ENCODE measurements at places on chromosomes 1 and 21. TPM values are rescaled to one million over a fixed set of nuclear protein-coding genes. Genes with fewer than 3 reads are reported as not detected.
A peak's percentile ranks its signal among the peaks of the same experiment; 100 is the strongest.

GRCh38 chr1:222275001-222275728 is 272.7 kb downstream of the HHIPL2 start:
- DNase-seq: no peak

GRCh38 chr1:204692325-204692840 is 6.8 kb upstream of the LRRN2 start:
- DNase-seq: no peak

DNA sequence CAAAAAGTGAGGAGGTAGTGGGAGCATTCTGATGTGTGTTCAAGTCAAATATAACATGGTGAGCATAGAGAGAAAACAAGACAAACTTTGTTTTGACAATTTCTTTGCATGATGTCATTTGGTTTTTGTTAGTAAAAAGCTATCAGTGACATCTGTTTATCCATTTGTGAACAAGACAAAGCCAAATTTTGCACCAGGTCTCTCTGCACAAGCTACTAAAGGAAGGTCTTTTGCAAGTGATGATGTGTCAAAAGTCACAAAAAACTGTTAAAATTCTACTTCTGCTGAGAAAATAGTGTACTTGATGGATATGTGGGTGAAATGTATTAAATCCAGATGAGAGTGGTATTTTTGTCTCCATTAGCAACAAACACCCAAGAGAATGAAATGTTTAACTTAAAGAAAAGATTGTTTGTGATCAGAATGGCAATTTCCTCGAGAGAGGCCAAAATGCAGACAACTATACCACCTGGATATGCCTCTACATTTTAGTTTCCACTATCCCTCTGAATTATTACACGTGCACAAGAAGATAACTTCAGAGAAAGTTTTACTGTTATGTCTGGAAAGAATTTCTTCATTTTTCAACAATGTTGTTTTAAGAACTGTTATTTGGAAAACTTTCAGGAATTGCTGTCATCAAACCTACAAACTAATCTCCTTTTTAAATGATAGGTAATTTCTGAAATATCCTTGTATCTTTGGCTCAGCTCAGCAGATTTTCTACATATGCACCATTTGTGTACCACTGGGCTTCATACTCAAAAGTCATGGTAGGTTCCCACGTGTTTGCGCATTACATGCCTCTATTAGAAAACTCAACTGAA is 807.4 kb upstream of the ADGRL2 start:
- no peak for DNase-seq

- DNase-seq: no peak
These were observed 3.8 kb upstream of the TINAGL1 start for GRCh38 chr1:31572323-31573104.

- no peak for DNase-seq
These were observed 1646.5 kb downstream of the MRPL39 start for GRCh38 chr21:23960769-23961168.

GRCh38 chr1:247456914-247457639 is 827 bp downstream of the OR2B11 start:
- DNase-seq: peak; percentile 48

- no peak for DNase-seq
These were observed 867 bp downstream of the PTPRC start for GRCh38 chr1:198639671-198640143.

GRCh38 chr1:18190598-18190997 is 83.0 kb downstream of the IGSF21 start:
- no peak for DNase-seq

GRCh38 chr1:6359216-6360116 is 34.1 kb downstream of the ACOT7 start:
- peak; percentile 85 for DNase-seq

DNA sequence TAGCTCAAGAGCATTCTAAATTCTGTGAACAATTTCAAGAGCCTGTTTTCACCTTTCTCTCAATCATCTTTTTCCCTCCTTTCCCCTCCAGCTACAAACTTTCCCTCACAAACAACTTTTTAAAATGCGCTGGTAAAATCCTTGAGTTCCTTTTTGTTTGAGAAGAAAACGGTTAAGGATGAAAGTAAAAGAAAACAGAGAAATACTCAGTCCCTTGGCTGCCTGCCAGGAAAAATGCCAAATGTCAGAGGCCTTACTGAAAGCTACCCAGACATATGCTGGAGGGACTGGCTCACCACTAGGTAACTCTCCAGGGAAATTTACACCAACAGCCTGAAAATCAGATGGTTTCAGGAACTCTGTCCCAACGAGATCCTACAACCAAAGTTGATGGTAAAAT is 11.0 kb upstream of the SERBP1 start:
- peak; percentile 67 for DNase-seq

GRCh38 chr21:39020751-39021477 is 162.3 kb downstream of the PSMG1 start:
- DNase-seq: peak; percentile 31

GRCh38 chr21:38861056-38861455 is 55.3 kb downstream of the ETS2 start:
- no peak for DNase-seq

GRCh38 chr1:221810406-221810805 is 68.5 kb upstream of the DUSP10 start:
- no peak for DNase-seq

DNA sequence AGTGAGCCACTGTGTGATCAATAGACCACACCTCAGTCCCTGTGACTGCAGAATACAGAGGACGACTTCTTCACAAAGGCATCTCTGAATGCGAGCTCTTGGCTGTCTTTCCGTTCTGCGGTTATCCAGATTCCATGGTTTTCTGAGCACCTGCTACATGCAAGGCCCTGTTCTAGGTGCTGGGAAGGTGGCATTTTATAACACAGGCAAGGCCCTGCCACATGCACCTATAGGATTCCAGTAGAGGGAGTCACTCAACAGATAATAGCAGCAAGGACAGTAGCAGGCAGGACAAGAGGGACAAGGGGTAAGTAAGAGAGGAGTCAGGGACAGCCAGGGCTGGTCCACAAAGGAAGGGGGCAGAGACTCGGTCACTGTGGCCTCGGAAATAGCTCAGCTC is 9.0 kb downstream of the URB1 start:
- no peak for DNase-seq

GRCh38 chr1:42937141-42937696 is 21.4 kb downstream of the SLC2A1 start:
- DNase-seq: peak; percentile 4

- no peak for DNase-seq
These were observed 6.3 kb downstream of the MX2 start for GRCh38 chr21:41367945-41368734.

DNA sequence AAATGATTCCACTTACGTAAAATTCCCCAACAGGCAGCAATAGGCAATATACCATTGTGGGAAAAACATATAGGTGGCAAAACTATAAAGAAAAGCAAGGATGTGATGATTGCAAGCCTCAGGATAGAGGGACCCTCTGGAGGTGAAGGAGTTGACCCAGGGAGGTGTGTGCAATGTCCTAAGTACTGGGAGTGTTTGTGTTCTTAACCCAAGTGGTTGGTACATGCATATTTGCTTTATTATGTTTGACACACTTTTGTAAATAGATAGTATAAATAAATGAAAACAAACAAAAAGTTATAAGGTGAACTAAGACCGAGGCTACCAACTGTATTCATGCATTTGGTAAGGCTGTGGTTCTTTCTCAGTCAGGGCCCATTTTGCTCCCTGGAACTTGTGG is 7.5 kb downstream of the MX1 start:
- DNase-seq: no peak

- DNase-seq: no peak
These were observed 2.8 kb upstream of the SEC22B start for GRCh38 chr1:120178799-120179756.

GRCh38 chr1:24566236-24566867 is 10.5 kb downstream of the NCMAP start:
- DNase-seq: no peak

DNA sequence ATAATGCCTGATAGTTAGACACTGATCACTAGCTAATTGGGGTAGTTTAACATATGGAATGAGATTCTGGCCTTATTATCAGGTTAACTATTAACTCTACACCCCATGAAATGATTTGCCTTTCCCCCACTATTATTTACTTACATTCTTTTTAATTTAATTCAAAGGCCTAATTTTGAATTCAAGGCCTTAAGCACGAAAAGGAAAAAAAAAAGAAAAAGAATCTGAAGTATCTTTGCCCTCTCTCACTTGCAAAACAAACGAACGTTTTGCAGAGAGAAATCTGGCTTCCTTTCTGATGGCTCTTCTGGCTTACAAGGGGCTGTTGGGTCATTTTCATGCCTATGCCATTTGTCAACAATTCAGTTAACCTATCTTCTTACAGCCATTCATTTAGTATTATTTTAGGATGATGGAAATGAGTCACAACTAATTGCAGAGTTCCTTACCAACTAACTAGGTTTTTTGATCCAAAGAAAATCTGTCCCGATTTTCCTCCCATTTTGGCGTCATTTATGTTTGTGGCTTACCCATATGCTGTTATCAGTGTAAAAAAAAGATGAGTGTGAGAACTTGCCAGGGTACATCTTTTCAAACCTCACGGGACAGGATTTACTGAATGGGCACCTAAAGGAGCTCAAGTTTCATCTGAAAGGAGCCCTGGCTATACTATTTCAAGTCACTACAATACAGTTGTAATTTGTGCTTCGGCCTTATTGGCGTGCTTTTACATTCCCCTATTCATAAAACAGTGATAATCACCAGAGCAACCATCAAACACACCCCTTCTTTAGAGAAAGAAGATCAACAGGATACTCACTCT is 1.9 kb upstream of the ERRFI1 start:
- no peak for DNase-seq

Gene CCDC27
- total RNA-seq: not detected

Gene HAO2
- total RNA-seq: not detected

Gene NMNAT2
- total RNA-seq: 1.3 TPM

Gene S100A1
- total RNA-seq: 57.0 TPM

Gene SLC37A1
- 6.3 TPM for total RNA-seq

Gene ADAMTS4
- 7.9 TPM for total RNA-seq

Gene OR2T11
- not detected for total RNA-seq

Gene SYTL1
- total RNA-seq: 129 TPM

Gene LAD1
- 46.1 TPM for total RNA-seq
